ENCODE measurements at places on chromosomes 12 and 14.
A peak's percentile ranks its signal among the peaks of the same experiment; 100 is the strongest.

- DNase-seq, result no peak
Observed at GRCh38 chr14:55706893-55707292, 126.9 kb downstream of the KTN1 start.

DNA sequence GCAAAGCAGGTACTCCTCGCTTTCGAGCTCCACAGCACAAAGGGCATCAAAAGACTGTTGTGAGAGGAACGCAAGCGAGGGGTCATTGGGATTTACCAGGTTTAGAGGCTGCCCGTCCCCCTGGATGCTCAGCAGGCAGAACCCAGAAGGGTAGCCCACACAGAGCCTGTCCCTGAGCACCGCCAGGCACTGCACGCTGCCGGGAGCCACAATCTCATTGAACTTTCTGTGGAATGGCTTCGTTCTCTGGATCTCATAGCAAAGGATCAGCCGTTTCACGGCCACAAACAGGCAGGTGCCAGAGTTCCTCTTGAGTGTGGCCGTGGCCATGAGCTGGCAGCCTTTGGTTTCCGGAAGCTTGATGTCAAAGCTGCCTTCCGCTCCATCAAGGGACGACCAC lies 21.5 kb downstream of the AMN start:
- DNase-seq, result no peak

DNA sequence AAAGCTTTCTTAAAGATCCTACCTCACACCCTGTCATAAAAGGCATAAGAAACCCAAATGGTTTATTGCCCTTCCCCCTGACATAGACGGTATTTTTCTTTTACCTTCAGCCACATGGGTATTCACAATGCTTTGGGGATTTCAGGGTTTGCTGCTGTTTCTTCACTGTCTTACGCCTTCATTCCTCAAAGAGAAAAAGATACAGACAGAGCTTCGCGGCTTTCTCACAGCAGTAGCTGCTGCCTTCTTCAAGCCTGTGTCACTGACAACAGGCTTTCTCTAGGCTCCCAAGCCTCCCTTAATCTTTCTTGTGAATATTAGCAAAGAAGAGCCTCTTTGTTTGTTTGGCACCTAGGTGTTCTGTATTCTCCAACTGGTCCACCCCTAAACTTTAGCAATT lies 197.4 kb upstream of the ARID2 start:
- no peak for DNase-seq

DNA sequence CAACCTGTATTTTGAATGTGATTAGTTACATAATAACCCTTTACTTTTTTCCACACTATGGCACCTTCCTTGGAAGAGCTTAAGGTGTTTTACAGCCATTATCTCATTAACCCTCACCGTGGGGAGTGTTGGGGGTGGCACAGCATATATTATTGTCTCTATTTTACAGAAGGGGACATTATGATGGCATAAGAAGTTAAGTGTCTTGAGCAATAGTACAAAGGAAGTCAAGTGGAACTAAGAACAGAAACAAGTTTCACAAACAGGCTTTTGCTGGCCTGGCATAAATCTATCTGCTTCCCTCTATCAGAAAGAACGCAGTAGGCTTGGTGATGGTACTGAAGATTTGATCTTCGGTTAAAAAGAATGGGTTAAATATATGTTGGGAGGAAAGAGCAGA lies 169.7 kb upstream of the OTX2 start:
- DNase-seq, result no peak

DNA sequence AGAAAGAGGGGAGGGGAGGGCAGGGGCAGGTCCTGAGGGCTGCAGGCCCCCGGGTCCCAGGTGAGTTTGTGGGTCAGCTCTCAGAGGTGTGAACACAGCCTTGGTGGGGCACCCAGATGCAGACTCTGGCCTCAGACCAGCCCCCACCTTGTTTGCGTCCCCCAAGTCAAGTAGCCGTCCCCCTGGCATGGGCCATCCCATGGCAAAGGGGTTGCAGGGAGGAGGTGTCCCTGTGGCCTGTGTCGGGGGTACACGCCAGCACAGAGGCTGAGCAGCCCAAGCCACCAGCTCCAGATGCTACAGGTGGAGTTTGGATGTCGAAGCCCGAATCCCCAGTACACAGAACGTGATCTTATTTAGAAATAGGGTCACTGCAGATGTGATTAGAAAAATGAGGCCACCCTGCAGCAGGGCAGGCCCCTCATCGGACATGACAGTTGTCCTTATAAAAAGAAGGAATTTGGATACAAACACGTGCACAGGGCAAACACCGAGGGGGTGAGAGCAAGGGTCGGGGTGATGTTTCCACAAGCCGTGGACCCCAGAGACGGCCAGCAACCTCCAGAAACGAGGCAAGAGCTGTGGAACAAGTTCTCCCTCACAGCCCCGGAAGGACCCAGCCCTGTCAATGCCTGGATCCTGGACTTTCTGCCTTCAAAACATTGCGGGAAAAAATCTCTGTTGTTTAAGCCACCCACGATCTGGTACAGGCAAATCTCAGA lies 141.2 kb upstream of the C14orf180 start:
- no peak for DNase-seq

GRCh38 chr14:104788161-104788818 lies 7.3 kb downstream of the AKT1 start:
- DNase-seq, result no peak

DNA sequence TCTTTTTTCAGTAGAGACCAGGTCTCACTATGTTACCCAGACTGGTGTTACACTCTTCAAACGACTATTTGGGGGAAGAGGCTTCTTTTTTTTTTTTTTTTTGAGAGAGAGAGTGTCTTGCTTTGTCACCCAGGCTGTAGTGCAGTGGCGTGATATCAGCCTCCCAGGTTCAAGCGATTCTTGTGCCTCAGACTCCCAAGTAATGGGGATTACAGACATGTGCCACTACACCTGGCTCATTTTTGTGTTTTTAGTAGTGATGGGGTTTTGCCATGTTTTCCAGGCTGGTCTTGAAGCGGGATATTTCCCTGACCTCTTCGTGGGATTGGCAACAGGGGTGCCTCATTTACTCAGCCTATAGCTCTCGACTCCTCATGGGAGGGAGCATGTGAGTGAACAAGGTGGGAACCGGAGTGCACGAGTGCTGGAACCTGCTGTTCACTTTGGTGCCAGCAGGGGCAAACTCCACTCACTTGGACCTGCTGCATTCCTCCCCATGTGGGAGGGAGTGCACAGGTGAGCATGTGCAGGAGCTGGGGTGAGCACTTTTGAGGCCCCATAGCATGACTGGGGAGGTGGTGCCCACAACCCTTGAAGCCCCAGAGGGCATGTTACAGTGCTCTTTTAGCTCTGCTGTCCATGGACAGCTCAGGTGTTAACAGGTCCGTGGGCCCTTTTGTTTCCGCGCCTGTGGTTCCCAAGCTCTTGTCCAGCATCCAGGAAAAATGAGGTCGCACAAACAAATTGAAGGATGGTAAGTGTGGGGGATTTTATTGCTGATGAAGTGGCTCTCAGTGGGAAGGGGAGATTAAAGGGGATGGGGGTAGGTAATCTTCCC lies 79.1 kb upstream of the HECTD1 start:
- no peak for DNase-seq

GRCh38 chr14:99681832-99682148 lies 2.3 kb upstream of the CYP46A1 start:
- DNase-seq, result no peak

GRCh38 chr14:22549981-22550673 lies 38.9 kb downstream of the DAD1 start:
- peak; percentile 58 for DNase-seq

- DNase-seq, result no peak
Observed at GRCh38 chr14:25103271-25103670, 53.3 kb upstream of the STXBP6 start.

GRCh38 chr14:100651999-100652508 lies 64.8 kb upstream of the BEGAIN start:
- DNase-seq, result no peak

- DNase-seq, result no peak
Observed at GRCh38 chr12:89960011-89960507, 251.4 kb upstream of the ATP2B1 start.

DNA sequence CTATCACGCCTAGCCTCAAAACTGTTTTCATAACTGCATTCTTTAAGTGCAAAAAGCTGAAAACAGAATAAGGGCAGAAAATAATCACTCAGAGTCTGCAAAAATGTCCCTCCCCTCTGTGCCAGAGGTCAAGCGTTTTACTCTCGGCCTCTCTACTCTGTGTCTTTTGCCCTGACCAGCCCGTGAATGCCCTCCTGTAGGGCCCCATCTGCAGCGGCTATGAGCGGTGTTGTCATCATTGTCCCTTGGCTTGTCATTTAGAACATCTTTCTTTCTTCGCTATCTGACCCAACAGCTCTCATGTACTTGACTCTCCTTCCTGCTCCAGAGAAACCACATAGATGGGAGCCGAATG lies 21.7 kb downstream of the ELK3 start:
- no peak for DNase-seq

GRCh38 chr14:38197001-38197783 lies 10.5 kb upstream of the SSTR1 start:
- DNase-seq, result no peak

- no peak for DNase-seq
Observed at GRCh38 chr12:113461666-113462065, 10.0 kb downstream of the LHX5 start.

- no peak for DNase-seq
Observed at GRCh38 chr12:65139389-65139788, 18.3 kb upstream of the WIF1 start.

GRCh38 chr12:26697217-26697616 lies 135.8 kb downstream of the ITPR2 start:
- no peak for DNase-seq

DNA sequence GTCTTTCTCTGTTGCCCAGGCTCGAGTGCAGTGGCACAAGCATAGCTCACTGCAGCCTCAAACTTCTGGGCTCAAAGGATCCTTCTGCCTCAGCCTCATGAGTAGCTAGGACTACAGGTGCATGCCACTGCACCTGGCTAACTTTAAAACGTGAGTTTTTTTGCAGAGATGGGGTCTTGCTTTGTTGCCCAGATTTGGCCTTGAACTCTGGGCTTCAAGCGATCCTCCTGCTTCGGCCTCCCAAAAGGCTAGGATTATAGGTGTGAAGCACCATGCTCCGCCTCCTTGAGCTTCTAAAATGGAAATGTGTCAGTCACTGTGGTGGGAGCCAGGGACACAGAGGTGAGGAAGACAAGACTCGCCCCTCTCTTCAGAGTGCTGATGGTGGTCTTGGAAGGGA lies 45.6 kb downstream of the WSCD2 start:
- no peak for DNase-seq

GRCh38 chr12:103679421-103680170 lies 92.5 kb downstream of the STAB2 start:
- no peak for DNase-seq

DNA sequence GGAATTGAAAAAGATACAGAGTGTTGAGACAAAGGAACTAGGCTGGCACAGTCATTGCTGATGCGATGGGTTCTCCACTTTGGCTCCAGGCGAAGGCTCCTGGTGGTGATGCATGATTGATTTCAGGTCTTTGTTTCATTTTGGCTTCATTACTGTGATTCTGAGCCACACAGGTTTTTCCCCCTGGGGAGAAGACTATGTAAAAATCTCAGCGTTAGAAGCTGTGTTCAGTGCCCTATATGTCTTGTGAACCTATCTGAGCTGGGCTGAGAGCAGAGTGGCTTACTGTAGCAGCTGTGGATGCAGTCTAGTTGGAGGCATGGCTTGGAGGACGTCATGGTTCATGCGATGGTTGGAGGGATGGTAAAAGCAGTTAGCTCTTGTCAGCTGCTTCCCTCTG lies 54.0 kb downstream of the GPATCH2L start:
- no peak for DNase-seq

- DNase-seq, result no peak
Observed at GRCh38 chr14:21231020-21231652, 38.1 kb downstream of the HNRNPC start.

GRCh38 chr12:39887856-39888255 lies 218.0 kb downstream of the SLC2A13 start:
- no peak for DNase-seq

GRCh38 chr12:69663726-69664125 lies 35.4 kb downstream of the BEST3 start:
- DNase-seq, result no peak

DNA sequence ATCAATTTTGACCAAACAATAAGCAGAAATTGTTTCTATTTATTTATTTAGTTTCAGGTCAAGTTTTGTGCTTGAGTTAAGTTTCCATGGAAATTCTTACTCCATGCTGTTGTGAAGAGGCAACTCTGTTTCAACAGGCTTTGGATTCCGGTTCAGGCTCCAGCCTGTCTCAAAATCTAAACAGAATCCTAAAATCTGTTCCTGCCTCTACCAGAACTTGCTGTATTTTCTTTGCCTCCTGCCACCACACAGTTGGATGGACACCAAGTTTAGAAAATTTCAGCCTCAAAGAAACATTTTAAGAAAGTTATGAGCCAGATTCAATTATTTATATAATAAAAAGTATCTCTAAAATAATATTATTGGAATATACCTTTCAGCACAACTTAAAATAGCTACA lies 330.9 kb downstream of the FOXG1 start:
- DNase-seq, result no peak
